ENCODE measurements at places on chromosomes 13 and 19. TPM values are rescaled to one million over a fixed set of nuclear protein-coding genes. Genes with fewer than 3 reads are reported as not detected.

DNA sequence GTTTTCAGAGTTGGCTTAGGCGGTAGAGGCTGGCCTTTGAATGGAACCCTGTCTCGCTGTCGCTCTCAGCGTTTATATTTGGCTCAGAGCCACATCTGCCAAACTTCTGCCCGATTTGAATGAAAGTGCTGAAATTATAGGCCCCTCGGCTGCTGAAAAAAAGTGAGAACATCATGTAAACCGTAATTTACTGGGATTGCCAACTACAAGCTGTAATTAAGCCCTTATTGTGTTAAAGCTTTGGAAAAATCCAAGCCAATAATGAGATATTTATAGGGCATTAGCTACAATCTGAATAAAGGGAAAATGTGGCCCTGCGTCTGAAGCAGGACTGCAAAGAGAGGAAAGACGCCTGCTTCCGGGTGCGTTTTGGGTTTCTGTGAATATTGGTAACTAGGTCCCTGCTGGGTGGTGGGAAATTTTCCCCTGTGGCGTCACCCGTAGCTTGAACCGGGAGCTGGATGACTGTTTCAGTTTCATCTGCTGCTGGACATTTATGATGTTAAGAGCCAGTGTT, 9.9 kb downstream of the DNM2 start:
- DNase-seq: no peak

GRCh38 chr13:49253310-49253709, 5.6 kb downstream of the CDADC1 start:
- DNase-seq: no peak

- DNase-seq: no peak
These were observed 11.1 kb upstream of the OLFM2 start for GRCh38 chr19:9947441-9947840.

Gene WASF3
- 0.13 TPM for total RNA-seq

Gene EPSTI1
- 19.3 TPM for total RNA-seq

Gene PEX11G
- total RNA-seq: 1.5 TPM

Data from activated T-helper 1 cell treated with anti-CD3 and anti-CD28 coated beads, Interleukin-12 subunit alpha, Interleukin-12 subunit beta, Interleukin-2, Interleukin-4 antibody, amounts not matched to agents 30 ng/mL and 10 ng/mL and 1 ng/mL, durations not matched to agents 14 hours and 24 hours and 36 hours (primary cell).